Kidney epithelial cell (primary cell): ENCODE measurements at places on chromosomes 2 and 18.

- DNase-seq = no peak
Observed at GRCh38 chr18:9328776-9329175, 5.8 kb upstream of the TWSG1 start.

- DNase-seq = no peak
Observed at GRCh38 chr2:191977754-191978153, 130.9 kb upstream of the CAVIN2 start.

DNA sequence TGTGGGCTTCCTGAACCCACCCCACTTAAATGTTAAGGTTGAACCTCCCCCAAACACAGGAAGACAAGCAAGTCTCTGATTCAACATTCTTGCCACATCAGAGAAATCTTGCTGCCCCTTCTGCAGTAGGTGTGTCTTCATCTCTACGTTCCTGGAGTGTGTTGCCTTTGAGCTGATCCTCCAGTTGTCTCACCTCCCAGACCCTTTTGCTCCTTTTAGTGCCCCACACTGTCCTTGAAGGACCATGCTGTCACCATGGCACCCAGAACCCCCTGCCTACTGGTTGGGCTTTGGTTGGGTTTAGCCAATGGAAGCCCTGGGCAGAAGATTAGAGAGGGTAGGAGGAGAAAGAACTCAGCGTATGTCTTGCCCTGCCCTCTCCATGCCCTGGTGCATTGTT is 10.7 kb downstream of the CAB39 start:
- no peak for DNase-seq

- no peak for DNase-seq
Observed at GRCh38 chr2:24238158-24238557, 63.3 kb downstream of the FAM228A start.

DNA sequence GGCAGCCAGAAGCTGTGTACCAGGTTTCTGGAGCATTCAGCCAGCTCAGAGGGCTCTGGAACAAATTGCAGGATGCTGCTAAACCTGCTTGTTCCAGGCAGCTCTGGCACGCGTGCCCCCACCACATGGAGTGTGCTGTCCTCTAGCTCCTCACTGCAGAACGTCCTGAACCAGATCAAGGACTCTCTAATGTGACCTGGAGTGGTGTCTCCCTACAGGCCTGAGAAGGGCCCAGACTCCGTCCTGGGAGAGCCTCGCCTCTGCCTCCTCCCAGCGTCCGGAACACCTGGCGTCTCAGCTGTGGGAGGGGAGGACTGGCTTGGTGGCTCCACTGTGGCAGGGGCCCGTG is 115.6 kb upstream of the GPC1 start:
- DNase-seq = no peak

DNA sequence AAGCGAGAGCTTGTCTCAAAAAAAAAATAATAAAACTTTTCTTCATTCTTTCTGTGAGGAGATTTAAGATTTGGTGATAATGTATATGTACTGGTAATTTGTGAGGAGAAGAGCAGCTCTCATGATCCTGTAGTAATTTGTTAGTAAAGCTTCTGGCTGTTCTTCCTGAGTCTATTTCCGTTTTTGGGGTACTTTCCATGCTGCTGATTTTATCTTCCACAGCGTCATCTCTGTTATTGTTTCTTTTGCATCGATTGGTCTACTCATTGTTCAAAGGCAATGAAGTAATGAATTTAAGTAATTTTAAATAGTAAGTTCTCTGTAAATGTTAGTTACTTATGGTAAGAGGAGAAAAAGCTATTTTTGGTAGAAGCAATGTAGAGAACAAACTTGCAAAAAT is 12.0 kb downstream of the NDUFAF7 start:
- DNase-seq = no peak
